ENCODE measurements at places on chromosomes 5 and 9.

GRCh38 chr9:121956808-121957207, 136.3 kb downstream of the TTLL11 start:
- no peak for DNase-seq

GRCh38 chr9:34145165-34145564, 18.7 kb upstream of the DCAF12 start:
- no peak for DNase-seq

- DNase-seq, result peak; percentile 15
These were observed 49.3 kb downstream of the RICTOR start for GRCh38 chr5:39024884-39025283.

DNA sequence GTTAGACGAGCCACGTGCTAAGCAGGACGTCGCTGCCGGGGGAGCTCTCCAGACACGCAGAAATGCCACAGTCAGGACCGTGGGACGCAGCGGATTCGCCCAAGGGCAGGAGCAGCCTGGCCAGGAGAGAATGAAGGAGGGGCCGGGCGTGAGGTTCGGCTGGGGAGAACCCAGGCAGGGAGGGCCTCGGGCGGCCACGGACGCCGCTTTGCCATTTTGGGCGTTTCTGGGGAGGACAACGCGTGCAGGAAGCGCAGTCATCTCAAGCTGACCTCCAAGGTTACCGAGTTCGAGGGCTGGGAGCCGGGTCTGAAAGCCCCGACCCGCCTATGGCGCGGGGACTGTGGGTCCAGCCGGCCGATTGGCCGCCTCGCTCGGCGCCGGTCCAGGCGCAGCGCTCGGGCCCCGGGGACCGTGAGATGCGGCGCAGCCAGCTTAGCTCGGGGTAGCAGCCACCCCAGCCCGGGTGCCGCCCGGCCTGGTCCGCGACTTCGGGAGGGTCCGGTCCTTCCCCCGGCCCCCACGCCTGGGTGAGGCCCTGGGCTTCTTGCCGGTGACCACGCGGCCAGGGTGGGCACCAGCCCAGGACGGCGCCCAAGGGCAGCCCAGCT, 760 bp upstream of the MAN1B1 start:
- DNase-seq, result peak; percentile 44

- no peak for DNase-seq
These were observed 195.9 kb upstream of the PPP1R26 start for GRCh38 chr9:135283671-135284070.

DNA sequence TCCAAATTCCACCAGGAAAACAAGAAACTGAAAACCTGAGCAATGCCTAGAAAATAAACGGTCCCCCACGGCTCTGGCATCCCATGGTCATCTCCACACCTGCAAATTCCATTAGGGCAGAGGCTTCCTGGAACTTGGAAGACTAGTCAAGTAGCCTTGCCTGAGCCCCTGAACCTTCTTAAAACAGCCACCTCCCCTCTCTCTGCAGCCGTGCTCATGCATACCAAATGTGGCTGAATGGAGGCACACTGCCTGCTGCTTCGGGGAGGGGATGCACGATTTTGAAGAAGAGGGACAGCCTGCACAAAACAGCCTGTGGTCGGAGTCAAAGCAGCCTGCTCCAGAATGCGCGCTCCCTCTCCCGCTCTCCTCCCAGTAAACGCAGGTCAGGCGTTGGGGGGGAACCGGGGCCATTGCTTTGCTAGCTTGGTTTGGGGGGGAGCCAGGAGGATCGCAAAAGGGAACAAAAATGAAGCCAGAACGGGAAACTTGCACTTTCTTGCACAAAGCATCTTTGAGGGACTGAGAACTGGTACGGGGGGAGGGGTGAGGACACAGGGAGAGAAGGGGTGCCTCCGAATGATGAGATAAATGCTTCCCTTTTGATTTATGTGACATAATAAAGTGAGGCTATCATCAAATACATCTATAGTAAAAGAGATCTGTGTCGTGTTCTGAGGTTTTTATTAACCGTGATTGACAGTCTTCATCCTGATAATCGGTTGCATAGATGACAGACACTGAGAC, at the start of gene TRPM3:
Gene TRPM3, minus strand, starts transcription at position 347 of the 747 bp plus-strand sequence. Its CDS starts 267 bp downstream, at position 80.
- DNase-seq, result no peak

DNA sequence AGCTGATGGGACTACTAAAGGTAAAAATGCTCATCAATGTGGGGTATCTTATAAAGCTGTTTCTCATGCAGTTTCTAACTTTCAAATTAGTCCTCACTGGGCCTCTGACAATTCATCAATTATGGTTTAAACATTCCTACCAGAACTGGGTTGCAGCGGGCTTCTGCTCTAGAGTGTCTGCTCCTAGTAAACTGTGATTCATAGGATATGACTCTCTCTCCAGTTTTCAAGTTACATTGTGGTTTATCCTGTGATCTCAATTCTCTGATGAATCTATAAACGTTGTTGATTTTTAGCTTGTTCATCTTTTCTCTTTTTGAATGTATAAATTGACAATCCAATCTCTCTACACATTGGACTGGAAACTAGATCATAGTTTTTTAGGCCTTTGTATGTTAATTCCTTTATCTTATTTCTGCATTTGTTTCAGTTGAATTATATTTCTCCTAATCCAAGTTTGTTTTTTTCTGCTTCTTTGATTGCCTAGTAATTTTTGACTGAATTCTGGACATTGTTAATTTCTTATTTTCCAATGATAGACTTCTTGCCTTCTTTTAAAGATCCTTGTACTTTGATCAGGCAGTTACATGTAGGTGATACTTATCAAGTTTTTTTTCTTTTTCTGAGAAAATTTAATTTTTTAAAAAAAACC, 822.6 kb downstream of the TLE1 start:
- no peak for DNase-seq

- no peak for DNase-seq
These were observed 39.3 kb upstream of the IPPK start for GRCh38 chr9:92709240-92709639.

GRCh38 chr9:38281196-38281595, 111.3 kb upstream of the ALDH1B1 start:
- DNase-seq, result no peak

DNA sequence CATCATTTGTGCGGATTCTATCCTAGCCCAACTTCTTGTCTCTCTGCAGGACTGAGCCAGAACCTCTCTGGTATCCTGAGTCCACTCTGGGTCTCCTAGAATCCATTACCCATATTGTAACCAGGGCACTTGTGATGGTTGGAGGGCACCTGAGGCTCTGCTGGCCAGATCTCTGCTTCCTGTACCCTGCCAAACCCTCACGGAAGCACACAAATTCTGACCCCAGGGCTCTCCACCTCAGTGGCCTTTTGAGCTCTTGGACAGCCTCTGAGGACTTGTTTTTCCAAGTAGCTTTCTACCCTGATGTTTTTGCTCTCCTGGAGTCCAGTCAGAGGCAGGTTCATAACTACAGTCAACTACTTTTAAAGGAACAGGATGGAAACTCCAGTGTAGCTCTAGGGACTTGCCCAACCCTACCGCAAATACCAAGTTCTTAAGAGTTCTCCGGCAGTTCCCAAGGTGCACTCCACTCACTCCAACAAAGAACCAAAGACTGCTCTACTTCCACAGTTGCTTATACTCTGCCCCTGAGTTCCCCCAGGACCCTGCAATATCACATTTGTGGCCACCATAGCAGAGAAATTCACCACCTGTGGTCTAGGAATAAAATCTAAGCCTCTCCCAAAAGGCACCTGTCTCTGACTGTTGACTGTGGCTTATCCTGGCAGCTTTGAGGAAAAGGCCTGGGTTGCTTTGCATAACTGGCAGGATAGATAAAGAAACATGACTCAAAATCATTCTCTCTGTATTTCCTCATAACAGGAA, 9.6 kb downstream of the PIP5K1B start:
- DNase-seq, result no peak

DNA sequence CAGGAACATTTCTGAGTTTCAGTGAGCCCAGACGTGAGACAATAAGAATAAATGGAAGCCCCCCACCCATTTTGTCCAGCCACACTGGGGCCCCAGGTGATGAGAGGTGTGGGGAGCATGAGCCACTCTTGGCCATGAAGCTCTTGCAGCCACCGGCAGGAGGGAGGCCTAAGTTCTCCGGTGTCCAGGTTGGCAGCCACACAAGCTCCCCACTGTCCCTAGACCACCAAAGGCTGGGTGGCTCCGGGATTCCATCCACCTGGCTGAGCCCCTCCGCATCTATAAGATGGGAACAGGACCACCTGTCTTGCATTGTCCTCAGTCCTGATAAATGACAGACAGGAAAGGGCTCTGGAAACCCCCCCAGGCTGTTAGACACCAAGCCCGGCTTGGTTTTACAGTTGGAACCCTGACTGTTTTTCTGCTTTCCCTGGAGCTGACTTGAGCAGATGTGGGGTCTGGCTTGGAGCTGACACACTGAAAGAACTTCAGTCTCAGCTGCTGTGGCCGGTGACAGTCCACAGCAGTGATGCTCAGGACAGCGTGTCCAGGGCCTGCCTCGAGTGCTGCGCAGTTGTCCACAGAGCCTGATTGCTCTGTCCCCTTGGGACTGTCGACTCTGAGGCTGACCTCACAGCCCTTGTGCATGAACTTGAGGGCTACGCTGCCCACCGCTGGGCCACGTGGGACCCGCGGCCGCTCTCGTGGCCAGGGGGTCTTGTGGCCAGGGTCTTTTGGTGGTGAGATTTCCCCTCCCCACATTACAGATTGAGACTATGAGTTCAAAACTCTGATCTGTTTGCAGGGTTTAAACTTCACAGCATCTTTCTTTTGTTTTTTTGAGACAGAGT, 74.8 kb downstream of the PSMB7 start:
- DNase-seq, result no peak

- DNase-seq, result no peak
These were observed 51.9 kb downstream of the KLF4 start for GRCh38 chr9:107437716-107438115.

DNA sequence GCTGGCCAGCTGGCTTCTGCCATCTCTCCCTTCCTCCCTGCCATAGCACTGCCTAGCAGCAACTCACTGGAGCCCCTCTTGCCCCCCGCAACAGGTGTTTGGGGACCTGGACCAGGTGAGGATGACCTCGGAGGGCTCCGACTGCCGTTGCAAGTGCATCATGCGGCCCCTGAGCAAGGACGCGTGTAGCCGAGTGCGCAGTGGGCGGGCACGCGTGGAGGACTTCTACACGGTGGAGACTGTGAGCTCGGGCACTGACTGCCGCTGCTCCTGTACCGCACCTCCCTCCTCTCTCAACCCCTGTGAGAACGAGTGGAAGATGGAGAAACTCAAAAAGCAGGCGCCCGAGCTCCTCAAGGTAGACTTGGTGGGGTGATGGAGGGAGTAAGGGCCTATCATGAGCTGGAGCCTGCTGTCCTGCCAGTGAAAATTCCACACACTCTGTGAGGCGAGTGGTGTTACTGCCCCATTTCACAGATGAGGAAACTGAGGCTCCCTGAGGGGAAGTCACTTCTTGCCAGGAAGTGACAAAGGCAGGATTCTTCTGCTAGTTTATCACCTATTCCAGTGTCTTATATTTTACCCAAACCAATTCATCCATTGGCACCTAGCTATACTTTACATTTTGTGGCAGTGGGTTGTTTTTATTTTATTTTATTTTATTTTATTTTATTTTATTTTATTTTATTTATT, 10.1 kb downstream of the OLFML2A start:
- no peak for DNase-seq

GRCh38 chr5:58245476-58245840, 214.4 kb downstream of the PLK2 start:
- DNase-seq, result no peak

DNA sequence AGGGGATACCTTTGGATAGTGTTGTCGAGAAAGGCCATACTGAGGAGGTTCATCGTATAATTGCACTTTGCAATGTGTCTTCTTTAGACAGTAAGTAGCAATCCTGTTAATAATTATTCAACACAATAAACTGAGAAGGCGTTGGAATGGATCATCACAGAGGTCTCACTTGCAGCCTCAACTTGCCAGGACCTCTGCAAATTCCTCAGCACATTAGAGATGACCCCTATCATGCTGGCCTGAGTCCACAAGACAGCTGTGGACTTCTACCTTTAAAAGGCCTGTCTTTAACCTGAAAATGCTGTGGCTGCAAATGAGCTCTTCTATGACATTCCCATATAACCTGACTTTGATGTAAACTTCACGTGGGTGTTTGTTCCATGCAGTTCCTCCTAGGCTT, 14.1 kb downstream of the SH3TC2 start:
- DNase-seq, result no peak

DNA sequence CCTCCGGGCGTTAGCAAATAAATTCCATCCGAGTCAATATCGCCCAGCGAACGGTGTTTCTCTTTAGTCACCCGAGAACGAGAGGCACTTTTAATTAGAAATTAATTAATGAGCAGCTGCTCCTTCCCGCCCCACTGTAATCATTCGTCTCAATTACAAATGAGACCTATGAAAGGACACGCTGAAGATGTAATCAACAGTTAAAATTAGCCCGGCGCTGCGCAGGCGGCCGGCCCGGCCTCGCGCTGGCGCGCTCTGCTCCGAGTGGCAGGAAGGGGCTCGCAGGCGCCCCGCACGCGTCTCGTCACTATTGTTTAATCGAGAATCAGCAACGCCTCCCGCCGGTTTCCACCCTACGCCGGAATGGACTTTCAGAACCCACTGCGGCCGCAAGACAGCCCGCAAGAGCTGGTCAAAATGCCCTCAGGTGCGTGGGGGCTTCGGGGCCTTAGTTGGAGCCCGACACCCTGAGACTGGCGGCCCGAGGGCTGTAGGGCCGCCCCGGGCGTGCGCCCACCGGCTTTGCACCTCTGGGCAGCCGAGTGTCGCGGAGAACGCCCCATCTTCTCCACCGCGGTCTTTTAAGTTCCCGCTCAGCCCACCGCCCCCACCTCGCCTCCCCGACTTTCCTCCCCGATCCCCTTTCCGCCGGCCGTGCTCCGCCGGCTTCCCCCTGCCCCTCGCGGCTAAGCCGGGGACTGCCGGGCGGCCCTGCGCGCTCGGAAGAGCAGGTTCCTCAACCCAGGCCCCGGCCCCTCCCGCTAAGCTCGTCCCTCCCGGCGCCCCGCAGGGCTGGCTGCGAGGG, 597 bp upstream of the IRX4 start:
- DNase-seq, result no peak

DNA sequence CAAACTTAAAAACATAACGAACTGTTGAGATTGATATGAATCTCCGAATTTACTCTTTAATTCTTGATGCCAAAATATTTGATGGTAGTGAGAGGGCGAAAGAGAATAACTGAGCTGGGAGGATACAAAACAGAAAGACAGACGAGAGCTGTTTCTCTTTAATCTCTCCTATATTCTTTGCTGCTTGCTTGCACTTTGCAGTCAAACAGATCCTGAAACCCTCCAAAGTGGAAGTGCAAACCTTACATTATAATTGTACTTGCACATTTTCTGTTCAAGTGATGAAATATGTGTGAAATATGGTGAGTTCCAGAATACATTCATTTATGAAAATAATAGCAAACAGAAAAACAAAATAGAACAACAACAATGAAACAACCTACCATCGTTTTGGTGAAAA, 63.8 kb downstream of the PAM start:
- no peak for DNase-seq

- DNase-seq, result no peak
These were observed 5.5 kb downstream of the ZNF354C start for GRCh38 chr5:179065703-179066102.
